Activated naive CD4-positive, alpha-beta T cell treated with anti-CD3 and anti-CD28 coated beads, Interleukin-2, amount 10 ng/mL, durations not matched to agents 5 hours and 36 hours (primary cell): ENCODE measurements at places on chromosomes 13 and 19. TPM values are rescaled to one million over a fixed set of nuclear protein-coding genes. Genes with fewer than 3 reads are reported as not detected.

BRME1 gene
- total RNA-seq: 5.8 TPM

LILRB4 gene
- total RNA-seq: not detected

F10 gene
- total RNA-seq: not detected

SELENOV gene
- total RNA-seq: not detected

PPP2R1A gene
- 200 TPM for total RNA-seq

S1PR5 gene
- total RNA-seq: 0.26 TPM

CDX2 gene
- not detected for total RNA-seq

NKPD1 gene
- 0.24 TPM for total RNA-seq

SRRM5 gene
- 0.40 TPM for total RNA-seq

SCAMP4 gene
- 35.4 TPM for total RNA-seq

DEDD2 gene
- total RNA-seq: 46.1 TPM

NLRP11 gene
- not detected for total RNA-seq

RYR1 gene
- total RNA-seq: 1.2 TPM

TTC9B gene
- total RNA-seq: not detected

CPT1C gene
- 1.3 TPM for total RNA-seq

CEACAM3 gene
- not detected for total RNA-seq

KLF12 gene
- total RNA-seq: 36.8 TPM

UCHL3 gene
- total RNA-seq: 37.7 TPM

CCDC97 gene
- 39.4 TPM for total RNA-seq

CBARP gene
- 0.10 TPM for total RNA-seq

LYPD3 gene
- 1.5 TPM for total RNA-seq

PLIN5 gene
- total RNA-seq: not detected

SIAH3 gene
- total RNA-seq: 0.17 TPM

ELOF1 gene
- total RNA-seq: 43.0 TPM

WTIP gene
- total RNA-seq: 0.25 TPM

BEST2 gene
- not detected for total RNA-seq

IRGC gene
- total RNA-seq: not detected

RNF113B gene
- not detected for total RNA-seq

ZNF99 gene
- not detected for total RNA-seq
